ENCODE measurements at places on chromosomes 13 and 19.

- no peak for DNase-seq
These were observed 3.1 kb downstream of the KLK14 start for GRCh38 chr19:51079481-51080110.

DNA sequence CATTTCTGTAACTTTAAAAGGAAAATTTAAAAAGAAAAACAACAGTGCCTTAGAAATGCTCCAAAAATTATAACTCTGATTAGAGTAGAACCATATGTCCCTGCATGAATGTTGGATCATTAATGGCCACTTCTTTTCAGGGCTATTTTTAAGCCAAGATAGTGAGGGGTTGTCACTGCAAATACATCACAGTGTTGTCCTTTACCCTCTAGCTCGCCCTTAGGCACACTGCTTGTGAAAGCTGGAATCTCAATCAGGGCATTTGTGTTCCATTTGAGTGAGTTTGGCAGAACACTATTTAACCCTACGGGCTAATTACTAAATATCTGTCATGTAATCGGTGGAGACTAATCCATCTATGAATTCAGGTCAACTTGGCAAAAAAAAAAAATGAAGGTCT is 212.2 kb downstream of the NHLRC3 start:
- no peak for DNase-seq

DNA sequence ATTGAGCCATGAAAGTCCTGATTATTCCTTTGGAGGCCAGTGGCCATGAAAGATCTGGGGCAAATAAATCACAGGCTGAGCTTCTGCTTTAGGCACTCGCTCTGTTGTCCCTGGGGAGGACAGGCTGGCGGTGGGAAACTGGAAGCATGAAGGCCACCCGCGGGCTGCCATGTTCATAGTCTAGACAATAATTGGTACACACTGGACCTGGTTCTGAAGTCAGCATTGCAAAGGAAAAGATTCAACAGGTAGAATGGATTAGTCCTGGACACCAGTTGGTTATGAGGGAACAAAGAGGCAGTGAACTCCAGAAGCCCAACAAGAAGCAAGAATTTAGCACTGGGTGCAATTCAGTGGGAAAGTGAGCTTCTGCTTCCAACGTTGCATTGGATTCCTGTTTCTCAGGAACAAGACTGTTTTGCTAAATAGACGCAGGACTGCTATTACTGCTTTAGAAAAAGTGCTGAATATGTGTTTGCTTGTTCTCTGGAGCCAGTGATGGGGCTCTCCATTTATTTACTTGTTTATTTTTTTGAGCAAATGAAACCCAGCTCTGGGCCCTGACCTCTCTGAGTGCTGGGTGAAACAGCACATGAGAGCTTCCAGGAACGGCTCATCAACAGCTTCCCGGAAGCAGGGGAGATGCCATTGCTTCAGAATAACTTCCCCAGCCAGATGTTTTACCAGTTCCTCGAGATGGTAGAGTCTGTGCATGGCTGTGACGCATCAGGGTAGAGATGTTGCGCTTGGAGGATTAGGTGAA is 336.4 kb downstream of the ZNF536 start:
- no peak for DNase-seq

- no peak for DNase-seq
These were observed 49.2 kb upstream of the ATP12A start for GRCh38 chr13:24630851-24631620.

- no peak for DNase-seq
These were observed 78.6 kb upstream of the SIAH3 start for GRCh38 chr13:45930177-45930576.

GRCh38 chr19:11674067-11674492 is 64.7 kb downstream of the ZNF823 start:
- DNase-seq = no peak

DNA sequence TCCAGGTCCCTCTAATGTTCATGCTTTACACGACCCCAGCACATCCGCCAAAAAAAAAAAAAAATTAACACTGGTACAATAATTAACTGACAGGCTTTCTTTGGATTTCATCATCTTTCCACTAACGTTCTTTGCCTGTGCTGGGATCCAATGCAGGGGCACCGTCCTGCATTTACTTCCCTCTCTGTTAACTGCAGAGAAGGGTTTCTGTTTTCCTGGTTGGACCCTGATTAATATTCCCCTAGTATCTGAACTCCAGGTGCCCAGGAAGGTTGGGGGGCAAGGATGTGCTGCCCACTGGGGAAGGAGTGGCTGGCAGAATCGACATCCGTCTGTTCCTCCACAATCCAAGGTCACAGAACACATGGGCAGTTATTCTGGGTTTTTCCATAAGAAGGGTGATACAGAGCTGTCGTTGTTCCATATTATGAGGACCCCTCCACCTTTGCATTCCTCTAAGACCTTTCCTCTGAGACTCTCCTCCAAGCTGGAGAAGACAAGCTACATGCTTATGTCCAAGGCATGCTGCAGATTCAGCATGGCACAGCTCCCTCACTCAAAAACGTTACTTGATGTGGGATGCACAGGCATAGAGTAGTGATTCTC is 4.5 kb upstream of the LAIR1 start:
- DNase-seq = no peak

DNA sequence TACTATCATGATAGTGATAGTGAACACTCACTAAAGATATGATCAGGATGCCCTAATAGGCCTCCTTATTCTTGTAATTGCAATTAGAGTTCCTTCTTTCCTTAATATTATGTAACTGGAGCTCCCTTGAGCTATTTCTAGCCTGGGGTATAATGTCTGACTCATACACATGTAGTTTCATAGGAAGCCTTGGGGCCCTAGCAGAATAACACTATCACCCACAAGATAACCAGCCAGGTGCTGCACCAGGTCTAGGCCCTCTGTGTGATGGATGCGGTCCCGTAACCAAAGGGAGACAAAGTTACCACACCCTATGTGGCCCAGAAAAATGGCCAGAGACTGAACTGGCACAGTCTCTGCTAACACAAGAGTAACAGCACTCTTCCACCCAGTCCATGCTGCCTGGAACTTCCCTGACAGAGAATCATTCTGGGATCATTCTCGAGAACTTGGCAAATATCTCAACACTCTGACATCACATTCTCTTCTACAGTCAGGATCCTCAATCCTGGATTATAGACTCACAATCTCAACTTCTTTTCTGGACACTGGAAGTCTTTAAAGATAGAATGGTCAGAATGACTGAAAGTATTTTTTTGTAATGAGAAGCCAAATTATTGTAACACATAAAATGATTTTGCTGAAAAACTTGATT is 32.6 kb upstream of the IGFL4 start:
- DNase-seq = no peak

DNA sequence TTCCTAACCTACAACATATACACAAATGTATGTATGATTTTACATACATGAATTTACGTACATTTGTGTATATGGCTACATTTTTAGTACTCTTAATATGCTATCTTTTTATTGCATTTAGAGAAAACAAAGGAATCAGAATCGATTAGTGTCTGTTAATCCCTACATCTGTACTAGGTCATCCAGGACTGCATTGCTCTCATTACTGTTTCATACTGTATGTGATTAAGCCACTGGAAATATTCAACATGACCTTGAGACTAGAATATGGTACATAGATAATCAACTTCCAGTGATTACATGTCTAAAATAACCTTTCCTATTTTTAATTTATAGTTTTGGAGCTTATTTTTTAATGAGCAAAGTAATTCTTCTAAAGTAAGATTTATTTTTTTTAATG is 5.3 kb upstream of the MAB21L1 start:
- DNase-seq = no peak

DNA sequence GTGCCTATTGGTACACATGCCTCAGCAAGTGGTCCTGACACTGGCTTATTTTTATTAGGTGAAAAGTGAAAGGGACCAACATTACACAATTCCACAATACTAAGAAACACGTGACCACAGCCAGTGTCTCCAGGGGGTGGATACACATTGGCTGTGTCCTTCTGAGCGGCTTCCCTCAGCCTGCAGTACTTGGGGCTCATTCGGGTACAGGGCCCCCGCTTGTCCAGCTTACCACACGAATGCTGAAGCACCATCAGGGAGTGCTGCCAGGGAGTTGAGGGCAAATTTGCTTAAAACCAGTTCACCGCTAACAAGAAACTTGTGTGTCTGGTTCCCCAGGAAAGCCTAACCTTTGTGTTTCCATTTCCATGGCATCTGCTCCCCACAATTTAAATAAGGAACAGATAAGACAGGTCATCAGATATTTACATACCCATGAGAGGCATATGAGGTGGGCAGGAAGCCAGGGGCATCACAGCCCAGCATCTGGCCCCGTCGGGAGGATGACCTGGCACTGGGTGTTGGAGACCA is 23.3 kb downstream of the PBX4 start:
- DNase-seq = no peak

- no peak for DNase-seq
These were observed 234.9 kb upstream of the GPC6 start for GRCh38 chr13:92991692-92992091.

GRCh38 chr13:30751183-30751933 is 16.0 kb downstream of the ALOX5AP start:
- no peak for DNase-seq

GRCh38 chr19:30303131-30303654 is 69.0 kb upstream of the ZNF536 start:
- DNase-seq = no peak

- DNase-seq = peak; percentile 26
These were observed 601 bp downstream of the FBXL3 start for GRCh38 chr13:77026255-77026860.

DNA sequence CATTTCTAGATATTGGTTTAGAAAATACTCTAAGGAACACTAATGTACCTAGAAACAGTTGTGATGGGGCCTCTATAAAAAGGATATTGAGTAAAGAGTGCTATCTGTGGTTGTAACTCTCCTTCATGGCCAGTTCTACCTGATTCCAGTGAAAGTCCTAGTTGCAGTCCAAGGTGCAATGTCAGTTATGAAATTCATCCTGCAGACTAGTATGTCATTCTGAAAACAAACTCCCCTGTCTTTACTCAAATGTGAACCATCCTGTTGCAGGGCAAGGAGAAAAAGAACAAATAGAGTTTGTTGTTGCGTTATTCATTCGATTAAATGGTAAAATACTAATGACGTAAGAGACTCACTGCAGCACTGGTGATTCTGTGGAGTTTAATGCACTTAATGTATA is 18.3 kb upstream of the N4BP2L1 start:
- no peak for DNase-seq

GRCh38 chr19:43446746-43447489 is 18.5 kb downstream of the LYPD3 start:
- DNase-seq = peak; percentile 58

GRCh38 chr19:6263735-6264444 is 15.9 kb downstream of the MLLT1 start:
- DNase-seq = no peak

GRCh38 chr19:3855320-3855719 is 13.5 kb downstream of the ZFR2 start:
- DNase-seq = no peak

GRCh38 chr19:30450100-30450499 is 77.9 kb downstream of the ZNF536 start:
- DNase-seq = no peak

DNA sequence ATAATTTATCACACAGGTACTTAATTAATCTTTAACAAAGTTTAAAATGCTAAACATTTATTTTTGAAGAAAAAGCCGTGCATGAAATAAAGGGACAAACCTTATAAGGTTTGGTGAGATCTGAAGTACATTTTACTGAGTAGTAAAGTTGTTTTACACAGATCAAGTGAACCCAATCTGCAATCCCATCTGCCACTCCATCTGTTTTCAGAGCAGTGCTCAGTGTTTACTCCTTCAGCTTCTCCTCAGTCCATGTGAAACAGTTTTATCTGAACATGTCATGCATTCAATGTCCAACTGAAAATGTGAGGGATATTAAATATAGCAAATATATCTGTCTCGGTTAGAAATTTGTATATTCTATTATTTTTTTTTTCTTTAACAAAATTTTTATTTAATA is 166.8 kb downstream of the MAB21L1 start:
- no peak for DNase-seq

- no peak for DNase-seq
These were observed 42.3 kb downstream of the ZNF493 start for GRCh38 chr19:21439201-21439751.

DNA sequence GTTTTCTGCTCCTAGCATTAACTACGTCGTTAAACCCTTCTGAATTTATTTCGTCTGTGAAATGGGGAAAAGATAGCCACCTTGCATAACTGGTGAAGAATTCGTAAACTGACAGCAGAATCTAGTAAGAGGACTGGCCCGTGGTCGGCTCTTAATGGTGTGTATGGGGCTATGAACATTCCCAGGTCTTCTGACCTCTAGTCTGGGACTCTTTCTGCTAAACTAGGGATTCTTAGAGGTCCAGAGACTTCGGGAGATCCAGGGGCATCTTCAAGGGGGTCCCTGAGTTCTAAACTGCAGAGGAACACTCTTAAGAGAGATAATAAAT is 231.1 kb upstream of the SERP2 start:
- no peak for DNase-seq

DNA sequence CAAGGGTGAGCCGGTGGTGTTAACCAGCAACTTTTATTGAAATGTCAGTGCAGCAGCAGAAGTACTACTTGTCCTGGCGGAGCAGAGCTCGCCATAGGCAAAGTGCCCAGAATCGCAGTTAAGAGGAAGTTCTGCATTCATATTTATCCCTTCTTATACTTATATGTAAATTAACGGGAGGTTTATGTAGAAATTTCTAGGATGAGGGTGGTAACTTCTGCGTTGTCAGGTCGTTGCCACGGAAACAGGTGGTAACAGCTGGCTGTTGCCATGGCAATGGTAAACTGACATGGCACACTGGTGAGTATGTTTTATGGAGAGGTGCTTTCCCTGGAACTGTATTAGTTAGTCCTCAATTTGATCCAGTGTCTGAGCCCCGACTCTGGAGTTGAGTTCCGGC is 2494.9 kb upstream of the PCDH20 start:
- no peak for DNase-seq

- DNase-seq = no peak
These were observed 98.7 kb upstream of the KL start for GRCh38 chr13:32917504-32917903.

DNA sequence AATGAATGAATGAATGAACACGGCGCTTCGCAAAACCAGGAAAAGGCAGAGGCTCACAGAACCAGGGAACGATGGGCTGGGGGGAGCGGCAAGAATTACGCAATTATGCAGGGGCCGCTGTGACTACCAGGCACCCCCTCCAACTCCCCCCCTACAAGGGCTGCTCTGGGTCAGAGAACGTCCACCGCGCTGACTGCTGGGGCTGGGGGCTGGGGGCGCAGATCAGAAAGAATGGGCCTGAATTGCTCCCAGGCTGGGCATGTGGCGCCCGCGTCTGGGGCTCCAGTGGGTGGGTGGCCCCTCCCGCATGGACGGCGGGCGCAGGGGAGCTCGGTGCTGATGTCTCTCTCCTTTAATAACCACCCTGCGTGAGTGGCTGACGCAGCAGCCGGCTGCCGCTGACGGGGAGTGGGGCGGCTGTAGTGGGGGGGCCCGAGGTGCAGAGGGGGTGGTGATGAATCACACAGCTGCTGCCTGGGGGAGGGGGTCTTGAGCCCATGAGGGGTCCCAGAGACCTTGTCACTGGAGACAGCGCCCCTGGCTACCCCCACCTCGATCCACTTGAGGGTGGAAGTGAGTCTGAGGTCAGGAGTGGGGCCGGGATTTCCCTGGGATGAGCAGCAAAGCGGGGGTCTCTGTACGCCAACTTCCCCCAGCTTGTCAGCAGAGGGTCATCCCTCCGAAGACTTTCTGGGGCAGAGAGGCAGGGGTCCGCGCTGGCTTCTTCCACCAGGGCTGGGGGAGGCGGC is 1.5 kb upstream of the CIRBP start:
- DNase-seq = no peak

GRCh38 chr19:18771328-18772242 is 19.5 kb downstream of the COMP start:
- no peak for DNase-seq

GRCh38 chr19:13764821-13765394 is 586 bp downstream of the MRI1 start:
- DNase-seq = no peak

Data from GM18507 (cell line).